Endothelial cell (in vitro differentiated cells): ENCODE measurements at places on chromosomes 12 and 14. TPM values are rescaled to one million over a fixed set of nuclear protein-coding genes. Genes with fewer than 3 reads are reported as not detected.

The CCDC197 gene
- not detected for total RNA-seq

GRCh38 chr12:124508381-124509079, 58.9 kb downstream of the NCOR2 start:
- H3K27me3 ChIP-seq, result peaks cover 9% of the 10 kb centered on the region
- H3K4me1 ChIP-seq, result peaks cover 40% of the 10 kb centered on the region
- DNase-seq, result no peak

DNA sequence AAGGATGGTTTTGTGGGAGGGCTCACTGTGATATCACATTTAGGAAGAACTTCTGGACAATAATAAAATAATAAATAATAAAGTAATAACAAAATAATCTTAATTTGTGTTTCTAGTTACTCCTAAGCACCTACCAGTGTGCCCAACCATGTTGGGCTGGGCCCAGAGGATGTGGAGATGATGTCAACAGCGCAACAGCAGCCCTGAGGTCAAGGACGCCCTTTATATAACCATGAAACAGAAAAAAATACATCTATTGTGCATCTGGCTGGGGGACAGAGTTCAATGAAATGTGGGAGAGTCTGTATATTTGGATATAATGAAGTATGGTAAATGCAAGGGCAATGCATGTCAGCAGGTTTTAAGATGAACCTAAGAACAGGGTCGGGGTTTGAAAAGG, 552.8 kb downstream of the VRK1 start:
- no peaks in the 10 kb centered on the region for H3K4me1 ChIP-seq
- peaks cover 5% of the 10 kb centered on the region for H3K27me3 ChIP-seq
- DNase-seq, result no peak
- H3K4me3 ChIP-seq, result no peak overlapping the region

DNA sequence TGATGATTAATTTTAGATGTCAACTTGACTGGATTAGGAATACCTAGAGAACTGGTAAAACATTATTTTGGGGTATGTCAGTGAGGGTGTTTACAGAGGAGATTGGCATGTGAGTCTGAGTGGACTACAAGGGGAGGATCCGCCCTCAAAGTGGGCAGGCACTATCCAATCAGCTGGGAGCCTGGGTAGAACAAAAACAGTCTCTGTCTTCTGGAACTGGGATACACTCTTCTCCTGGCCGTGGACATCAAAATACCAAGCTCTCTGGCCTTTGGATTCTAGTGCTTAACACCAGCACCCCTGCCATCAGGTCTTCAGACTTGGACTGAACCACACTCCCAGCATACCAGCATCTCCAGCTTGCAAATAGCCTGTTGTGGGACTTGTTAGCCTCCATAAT, 4.4 kb upstream of the SCAF11 start:
- peaks cover 7% of the 10 kb centered on the region for H3K36me3 ChIP-seq
- peaks cover 10% of the 10 kb centered on the region for H3K27me3 ChIP-seq
- H3K27ac ChIP-seq, result no peak overlapping the region
- peaks cover 8% of the 10 kb centered on the region for H3K4me1 ChIP-seq
- no peak overlapping the region for H3K4me3 ChIP-seq
